ENCODE measurements at places on chromosomes 6 and 20.

DNA sequence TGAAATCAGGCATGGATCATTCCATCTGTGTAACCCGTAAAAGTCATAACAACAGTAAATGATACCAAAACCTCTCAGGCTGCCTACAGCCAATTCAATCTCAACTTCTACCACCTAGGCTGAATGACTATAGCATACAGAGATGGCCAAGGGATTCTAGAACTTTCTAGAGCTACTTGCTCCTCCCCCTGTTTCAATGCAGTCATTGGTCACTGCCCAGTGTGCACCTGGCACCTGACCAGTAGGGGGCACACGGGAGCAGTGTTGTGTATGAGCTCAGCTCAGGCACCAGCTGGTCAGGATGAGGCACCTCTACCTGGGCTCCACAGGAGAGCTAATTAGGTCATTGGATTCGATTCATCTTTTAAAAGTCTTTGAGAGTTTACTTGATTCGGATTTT lies 86.2 kb downstream of the PLEKHG1 start:
- DNase-seq, result peak; percentile 37

GRCh38 chr6:43627008-43627825 lies 1.8 kb downstream of the GTPBP2 start:
- no peak for DNase-seq

- DNase-seq, result no peak
These were observed 43.4 kb downstream of the LRFN2 start for GRCh38 chr6:40543776-40544175.

DNA sequence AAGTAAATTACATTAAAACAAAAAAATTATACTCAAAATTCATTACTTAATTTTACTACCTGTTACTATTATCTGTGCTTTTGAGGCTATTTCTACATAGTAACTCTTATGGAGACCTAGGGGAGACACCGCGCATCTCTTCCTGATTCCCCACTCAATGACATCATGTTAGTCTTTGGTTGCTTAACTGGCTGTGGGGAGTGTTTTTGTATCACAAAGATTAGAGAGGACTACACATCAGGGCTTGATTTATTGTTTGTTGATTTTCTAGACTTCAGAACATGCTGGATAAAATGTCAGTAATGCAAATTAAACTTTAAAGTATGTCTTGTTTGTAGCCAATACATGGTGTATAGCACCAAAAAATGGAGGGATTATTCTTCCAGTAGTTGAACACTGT lies 26.0 kb downstream of the SLC2A10 start:
- no peak for DNase-seq

DNA sequence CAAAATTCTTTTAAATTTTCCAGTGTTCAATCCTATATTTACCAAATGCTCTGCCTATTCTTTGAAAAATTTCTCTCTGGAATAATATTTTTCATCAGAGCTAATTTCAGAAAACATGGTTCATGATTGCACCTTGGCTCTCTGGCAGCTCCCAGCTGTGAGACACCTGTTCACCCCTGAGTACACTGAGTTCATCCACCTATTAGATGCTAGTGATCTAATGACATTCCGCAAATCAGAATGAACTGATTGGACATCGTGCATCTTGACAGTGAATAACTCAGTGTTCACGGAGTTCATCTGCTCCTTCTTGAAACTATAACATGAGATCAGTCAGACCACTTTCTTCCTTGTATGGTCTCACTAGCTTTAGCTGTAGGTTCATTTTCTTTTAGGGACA lies 3.9 kb upstream of the SHPRH start:
- DNase-seq, result no peak

All from CD4-positive, alpha-beta T cell treated with Interleukin-15 for 4 hours (primary cell).